ENCODE measurements at places on chromosomes 4 and X.

DNA sequence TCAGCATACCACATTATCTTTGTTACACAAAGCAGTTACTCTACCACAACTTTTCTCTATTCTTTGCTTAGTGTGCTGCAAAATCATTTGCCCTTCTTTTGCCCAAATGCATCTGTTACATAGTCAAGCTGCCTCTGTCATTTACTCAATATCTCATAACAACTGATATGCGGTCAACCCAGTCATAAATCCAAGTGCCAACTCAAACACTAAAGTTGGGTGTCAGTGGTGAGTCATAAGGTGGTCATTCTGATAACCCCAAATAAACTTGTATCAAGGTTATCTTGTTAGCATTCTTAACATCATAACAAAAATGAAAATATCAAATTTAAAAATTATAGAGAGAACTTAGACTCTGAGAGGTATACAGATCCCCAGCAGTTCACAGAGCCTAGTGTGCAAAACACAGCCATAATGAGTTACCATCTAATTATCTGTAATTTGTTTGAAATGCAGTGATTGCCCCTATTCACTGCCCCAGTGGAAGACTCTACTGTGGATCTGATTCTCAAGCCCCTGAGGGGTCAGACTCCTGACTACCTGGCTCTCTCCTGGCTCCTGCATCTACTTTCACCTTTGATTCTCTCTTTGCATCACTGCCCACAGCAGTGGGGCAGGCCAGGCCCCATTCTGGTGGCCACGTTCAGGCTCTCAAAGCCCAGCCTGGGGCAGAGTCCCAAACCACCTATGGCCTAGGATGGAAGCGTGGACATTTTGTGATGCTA is 29.2 kb downstream of the TBC1D9 start:
- no peak for DNase-seq

DNA sequence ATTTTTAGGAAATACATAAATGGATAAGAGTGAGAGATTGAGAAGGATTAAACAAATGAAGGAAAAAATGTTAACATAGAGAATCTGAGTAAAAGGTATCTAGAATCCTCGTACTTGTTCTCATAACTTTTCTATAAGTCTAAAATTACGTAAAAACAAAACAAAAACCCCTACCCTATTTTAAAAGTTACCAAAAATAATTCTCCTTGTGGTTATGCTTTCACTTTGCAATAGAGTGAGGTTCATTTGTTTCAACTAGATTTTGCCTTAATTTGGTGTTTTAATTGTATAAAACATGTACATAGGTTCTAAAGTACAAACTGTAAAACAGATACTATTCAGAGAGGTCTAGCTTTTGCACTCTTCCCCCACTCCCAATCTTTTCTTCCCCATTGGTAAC is 3.8 kb upstream of the GPR34 start:
- DNase-seq: no peak

DNA sequence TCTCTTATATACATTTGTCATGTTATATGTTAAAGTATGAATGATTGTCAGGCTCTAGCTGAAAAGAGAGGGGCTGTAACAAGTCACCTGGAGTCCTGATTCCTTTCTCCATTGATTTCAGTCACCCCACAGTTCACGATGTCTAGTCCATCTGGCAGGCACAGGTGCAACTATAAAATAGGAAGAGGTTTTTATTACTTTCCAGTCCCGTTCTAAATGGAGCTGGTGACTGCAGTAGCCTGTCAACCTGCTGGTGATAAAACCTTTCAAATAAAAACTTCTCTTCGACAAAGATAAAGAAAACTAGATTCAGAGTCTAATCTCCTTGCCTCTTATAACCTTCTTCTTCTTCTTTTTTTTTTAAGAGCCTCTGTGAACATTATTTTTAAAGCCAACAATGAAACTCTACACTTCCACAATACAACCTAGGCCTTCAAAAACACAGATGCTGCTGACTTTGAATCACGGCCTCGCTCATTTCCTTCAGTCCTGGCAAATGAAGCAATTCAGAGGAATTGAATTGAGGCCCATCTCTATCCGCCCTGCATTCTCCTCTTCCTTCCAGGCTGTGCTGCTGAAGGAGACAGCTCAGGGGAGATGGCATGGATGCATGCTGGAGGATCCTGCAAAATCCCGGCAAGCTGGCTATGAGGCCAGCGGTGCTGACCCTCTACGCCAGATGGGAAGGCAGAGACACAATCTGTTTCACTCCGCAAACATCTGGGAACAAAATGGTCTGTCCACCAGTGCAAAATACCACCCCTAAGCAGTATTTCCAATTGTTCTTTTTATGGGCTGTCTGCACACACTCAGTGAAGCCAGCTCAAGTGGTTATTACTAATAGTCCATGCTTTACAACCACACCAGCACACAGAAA is 27.3 kb upstream of the CDKN2AIP start:
- no peak for DNase-seq

DNA sequence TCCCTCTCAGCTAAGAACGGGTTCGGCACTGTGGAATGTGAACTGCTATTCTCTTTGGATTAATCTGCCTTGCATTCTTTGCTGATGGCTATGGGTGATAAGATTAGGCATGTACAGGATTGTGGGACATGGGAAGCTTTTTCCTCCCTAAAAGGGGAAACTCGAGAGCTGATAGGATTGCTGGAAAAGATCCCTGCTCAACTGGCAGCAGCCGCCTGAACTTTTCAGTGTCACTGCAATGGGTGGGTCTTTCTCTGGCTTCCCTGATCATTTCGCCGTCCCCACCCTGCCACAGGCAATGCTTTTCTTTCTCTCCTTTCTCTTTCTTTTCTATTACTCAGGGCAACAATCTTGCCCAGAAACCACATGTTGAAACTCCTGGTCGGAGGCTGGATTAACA is 20.5 kb downstream of the PAGE2 start:
- no peak for DNase-seq

GRCh38 chr4:167032871-167033270 is 201.4 kb downstream of the SPOCK3 start:
- DNase-seq: no peak

DNA sequence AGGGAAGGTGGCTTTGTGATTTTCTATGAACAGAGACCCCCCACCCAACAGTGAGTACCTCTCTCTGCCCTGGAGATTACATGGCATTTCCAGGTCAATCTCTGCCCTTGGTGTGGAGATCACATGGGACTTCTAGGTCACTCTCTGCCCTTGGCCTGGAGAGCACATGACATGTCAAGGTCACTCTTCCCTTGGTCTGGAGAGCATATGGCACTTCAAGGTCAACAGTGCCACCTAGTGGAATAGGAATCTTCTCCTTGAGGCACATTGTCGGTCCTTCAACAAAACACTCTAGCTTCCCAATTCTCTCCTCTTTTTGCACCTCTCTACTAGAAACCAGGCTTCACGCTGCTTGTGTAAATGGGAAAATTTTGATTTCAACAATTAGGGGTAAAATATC is 66.2 kb upstream of the TACR3 start:
- DNase-seq: peak; percentile 5
